ENCODE measurements at places on chromosomes 3 and 15.
A peak's percentile ranks its signal among the peaks of the same experiment; 100 is the strongest.

DNA sequence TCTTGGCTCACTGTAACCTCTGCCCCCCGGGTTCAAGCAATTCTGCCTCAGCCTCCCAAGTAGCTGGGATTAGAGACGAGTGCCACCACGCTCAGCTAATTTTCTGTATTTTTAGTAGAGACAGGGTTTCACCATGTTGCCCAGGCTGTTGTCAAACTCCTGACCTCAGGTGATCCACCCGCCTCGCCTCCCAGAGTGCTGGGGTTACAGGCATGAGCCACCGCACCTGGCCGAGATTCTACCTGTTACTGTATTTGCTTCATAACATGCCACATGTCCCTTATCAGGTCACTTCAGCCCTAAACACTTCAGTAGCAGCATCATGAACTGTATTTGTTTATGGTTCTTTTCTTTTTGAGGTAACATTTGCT, 7.5 kb upstream of the LCTL start:
- no peak for DNase-seq

DNA sequence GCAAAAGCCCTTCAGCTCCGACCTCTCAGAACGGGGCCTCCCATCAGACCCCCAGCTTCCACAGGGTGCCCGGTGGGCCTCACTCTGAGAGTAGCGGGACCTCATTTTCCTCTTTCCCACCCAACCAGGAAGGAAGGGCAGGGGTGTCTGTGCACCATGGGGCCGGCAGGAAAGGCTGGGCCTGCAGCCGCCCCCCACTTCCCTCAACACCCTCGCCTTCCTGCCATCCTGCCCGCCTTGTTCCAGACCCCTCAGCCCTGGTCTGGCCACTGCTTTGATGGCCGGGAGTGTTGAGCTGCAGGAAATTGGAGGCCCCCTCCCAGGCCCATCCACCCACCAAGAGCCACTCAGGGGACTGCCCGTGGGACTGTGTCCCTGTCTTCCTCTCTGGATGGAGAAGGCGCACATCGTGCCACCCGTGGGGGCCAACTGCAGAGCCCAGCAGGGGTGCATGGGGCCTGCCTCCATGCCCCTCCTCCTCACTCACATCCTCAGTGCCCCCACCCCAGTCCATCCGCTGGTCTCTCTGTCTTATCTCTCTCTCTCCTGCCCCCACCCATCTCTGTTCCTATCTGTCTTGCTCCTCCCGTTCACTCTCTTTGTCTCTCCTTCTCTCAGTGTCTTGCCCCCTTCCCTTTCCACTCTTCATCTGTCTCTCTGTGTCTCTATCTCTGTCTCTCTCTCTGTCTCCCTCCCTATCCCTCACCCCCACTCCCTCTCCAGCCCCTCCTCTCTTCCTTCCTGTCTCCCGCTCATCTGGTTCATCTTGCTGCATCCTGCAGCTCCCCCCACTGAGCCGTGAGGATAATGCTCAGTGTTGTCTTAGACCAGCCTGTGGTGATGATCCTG, 1.8 kb upstream of the PLXND1 start:
- DNase-seq = no peak

GRCh38 chr3:69752241-69752640, 13.0 kb downstream of the MITF start:
- DNase-seq = no peak

- DNase-seq = no peak
Observed at GRCh38 chr3:34955680-34956079, 683.6 kb upstream of the ARPP21 start.

GRCh38 chr15:35305031-35305550, 220.0 kb upstream of the NANOGP8 start:
- no peak for DNase-seq

- no peak for DNase-seq
Observed at GRCh38 chr3:108485146-108485545, 25.2 kb downstream of the MYH15 start.

DNA sequence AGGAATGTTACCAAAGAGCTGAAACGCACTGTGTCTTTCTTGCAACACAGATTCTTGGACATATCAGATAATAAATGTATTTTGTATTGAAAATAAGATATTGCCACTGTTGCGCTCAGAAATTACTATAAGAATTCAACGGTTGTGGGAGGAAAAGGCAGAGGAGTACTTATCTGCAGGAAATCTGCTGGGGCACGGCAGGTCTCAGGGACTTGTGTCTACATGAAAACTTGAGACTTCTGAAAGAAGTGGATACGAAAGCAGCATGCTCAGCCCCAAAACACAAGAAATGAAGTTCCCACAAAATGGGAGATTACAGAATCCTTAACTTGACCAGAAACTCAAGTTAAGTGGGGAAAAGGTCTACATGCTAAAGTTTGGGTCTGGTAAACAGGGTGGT, 86.5 kb downstream of the IGSF11 start:
- DNase-seq = no peak

GRCh38 chr15:65812467-65812866, 20.4 kb upstream of the DENND4A start:
- DNase-seq = no peak

- no peak for DNase-seq
Observed at GRCh38 chr15:80586161-80586560, 108.9 kb upstream of the ABHD17C start.

GRCh38 chr3:51887620-51888019, 12.2 kb upstream of the IQCF5 start:
- DNase-seq = no peak

DNA sequence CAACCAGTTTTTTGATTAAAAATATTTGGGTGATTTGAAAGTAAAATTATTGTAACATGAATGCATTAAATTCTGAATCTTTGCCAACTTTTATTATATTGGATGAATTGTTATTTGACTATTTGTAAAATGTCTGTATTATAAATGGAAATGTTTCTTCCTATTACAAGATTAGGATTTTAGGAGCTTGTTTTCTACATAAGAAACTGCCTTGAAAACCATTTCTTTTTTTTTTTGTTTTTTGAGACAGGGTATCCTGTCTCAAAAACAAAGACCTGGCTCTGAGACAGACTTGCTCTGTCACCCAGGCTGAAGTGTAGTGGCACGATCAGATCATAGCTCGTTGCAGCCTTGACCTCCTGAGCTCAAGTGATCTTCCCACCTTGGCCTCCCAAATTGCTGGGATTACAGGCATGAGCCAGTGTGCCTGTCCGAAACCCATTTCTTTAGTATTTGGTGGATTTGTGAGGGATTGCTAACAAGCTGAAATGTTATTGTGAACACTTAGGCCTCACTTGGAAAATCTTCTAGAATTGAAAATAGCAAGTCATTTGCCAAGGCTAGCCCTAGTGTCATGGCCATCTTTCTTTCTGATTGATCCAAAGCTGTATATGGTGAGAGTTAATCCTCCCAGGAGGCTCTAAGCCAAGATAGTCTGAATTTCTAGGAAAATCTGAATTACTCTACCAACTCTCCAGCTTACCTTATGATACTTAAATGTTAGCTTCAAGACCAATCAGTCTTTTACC, 100.3 kb downstream of the FNDC3B start:
- DNase-seq = no peak

GRCh38 chr15:45958924-45959323, 324.1 kb downstream of the SQOR start:
- DNase-seq = peak; percentile 44

- no peak for DNase-seq
Observed at GRCh38 chr3:101141135-101141534, 147.9 kb upstream of the ABI3BP start.

- DNase-seq = peak; percentile 77
Observed at GRCh38 chr3:172562871-172563865, 39.9 kb upstream of the TNFSF10 start.

DNA sequence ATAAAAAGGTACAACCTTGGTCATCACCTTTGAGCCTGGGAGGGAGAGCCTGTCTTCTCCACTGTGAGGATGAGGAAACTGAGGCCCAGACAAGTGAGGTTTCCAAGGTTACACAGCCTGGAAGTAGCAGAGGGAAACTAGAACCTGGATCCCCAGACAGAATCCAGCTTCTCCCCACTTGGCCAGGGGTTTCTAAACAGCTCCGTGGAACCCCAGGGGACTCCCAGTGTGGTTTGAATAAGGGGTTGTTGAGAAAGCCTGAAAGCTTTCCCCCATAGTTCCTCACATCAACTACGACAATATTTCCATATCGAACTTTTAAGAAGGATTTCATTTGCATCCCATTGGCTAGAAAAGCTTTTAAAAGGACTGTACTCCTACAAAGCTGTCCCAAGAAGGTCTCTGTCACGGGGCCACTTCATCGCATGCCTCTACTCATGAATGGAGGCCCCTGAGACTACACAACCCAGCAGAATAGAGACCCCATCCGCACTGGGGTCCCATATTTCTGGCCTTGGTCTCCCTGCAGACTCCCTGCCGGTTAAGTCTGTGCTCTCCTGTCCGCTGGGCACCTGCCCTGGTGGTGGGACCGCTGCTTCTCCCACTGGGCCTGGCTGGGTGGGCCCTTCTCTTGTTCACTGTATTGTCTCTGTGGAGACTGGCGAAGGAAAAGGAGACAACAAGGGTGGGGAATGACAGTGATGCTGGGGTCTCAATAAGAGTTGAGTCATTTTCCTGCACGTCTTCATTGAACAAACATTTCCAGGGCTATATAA, 178.5 kb downstream of the SMAD6 start:
- no peak for DNase-seq

GRCh38 chr3:134330883-134331810, 43.1 kb downstream of the AMOTL2 start:
- DNase-seq = no peak

GRCh38 chr3:184512621-184513020, 49.0 kb upstream of the EPHB3 start:
- no peak for DNase-seq

DNA sequence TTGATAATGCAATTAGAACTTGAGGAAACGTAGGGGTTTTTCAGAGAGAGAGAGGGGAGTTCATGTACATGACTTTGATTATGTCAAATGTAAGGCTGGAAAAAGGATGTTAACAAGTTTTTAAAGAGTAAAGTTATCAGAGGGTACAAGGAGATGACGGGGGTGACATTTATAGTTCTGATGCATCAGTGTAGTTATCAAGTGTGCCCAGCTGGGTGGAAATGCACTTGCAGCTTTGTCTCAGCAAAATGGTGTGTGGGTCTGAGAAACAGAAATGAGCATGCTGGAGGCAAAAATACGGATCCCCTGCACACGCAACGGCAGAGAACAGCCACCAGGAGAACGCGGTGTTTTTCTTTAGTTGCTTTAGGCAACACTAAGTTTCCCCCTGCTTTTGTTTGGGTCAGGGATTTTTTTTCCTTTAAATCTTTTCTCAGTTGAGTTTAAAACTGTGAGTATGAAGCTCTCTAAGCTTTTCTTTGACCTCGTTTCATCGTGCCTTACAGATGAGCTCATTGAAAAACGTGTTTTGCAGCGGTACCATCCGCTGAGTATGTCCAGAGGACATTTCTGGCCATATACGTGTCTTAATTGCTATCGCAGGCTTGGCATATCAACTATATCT, 205.4 kb downstream of the PDZRN3 start:
- DNase-seq = no peak

- no peak for DNase-seq
Observed at GRCh38 chr3:172815857-172816256, 65.3 kb downstream of the ECT2 start.

GRCh38 chr15:74933573-74933972, 4.3 kb downstream of the COX5A start:
- no peak for DNase-seq

DNA sequence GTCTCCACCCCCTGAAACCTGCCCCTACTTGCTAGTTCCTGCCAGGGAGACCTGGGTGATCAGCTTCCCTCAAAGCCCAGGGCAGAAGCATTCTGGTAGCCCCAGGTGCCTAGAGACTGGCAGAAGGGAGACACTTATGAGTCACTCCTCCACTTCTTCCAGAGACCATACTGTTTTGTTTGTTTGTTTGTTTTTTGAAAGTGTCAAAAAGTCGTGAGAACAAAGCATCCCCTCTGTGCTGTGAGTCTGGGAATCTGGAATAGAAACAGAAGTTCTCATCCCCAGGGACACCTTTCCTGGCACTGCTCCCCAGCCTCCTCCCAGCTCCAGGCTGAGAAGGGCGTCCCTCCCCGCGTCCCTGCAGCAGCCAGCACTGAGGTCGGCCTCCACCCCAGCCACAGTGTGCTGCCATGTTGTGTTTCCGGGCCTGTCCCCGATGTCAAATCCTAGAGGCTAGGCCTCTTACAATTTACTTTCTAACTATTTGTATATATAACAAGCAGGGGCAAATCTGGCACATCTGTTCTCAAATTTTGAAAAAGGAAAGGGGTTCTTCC, 573.0 kb downstream of the RBMS3 start:
- DNase-seq = no peak

DNA sequence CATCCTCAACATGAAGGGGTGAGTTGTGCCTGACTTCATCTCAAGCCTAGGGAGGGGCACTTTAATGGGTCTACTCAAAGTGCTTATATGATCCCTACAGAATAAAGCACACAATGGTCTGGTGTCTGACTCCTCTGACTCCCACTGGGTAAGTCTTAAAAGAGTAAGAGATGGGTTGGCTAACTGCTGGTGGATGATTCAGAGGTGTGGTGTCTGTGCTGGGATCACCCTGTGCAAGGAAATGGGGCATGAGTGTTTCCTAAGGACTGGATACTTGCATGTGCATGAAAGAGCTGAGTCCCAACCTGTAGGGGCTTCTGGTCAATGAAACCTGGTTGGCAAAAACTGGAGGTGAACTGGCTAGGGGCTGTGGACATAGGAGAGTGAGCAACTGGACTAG, 158.8 kb downstream of the IL20RB start:
- no peak for DNase-seq

DNA sequence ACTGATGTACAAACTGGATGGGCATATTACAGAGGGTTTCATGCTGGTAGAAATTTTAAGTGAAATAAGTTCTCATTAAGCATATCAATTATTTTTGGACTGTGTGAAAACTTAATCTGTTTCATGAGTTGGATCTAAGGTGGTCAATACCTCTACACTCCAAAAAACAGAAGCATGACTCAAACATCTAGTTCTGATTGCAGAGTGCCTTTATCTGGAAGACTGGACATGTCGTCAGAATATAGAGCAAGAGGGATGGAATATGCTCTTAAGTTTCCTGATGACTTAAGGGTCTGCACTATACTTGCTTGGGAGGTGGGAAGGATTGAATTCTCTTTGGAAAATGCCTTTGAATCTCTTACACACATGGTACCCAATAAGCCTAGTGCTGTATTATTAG, 138.3 kb downstream of the LPP start:
- DNase-seq = no peak

DNA sequence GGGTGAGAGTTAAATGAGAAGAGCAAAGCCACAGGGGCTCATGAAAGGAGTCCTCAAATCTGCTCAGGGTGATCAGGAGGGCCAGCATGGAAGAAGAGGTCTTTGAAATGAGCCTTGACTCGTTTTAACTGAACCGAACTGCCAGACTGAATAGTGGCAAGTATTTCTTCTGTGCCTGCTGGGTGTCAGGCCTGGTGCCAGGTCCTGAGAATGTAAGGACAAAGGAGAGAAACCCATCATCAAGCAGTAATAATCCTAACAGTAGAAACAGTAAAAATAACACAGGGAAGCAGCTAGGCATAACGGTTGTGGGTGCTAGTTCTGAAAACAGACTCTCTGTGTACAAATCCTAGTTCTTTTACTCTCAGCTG, 40.4 kb upstream of the SMAD3 start:
- DNase-seq = no peak

DNA sequence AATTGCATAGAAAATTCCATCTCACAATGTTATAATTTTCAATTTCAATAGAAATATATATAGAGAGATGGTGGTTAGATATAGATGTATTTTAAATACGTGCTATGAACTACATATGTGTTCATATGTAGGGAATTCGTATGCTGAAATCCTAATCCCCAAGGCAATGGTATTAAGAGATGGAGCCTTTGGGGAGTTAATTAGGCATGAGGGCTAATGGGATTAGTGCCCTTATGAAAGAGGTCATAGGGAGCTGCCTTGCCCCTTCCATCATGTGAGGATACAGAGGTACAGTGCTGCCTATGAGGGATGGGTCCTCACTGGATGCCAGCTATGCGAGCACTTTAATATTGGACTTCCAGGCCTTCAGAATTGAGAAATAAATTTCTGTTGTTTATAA, 79.6 kb upstream of the CCDC54 start:
- no peak for DNase-seq

Measured in LNCaP clone FGC (cell line).